ENCODE measurements at places on chromosomes 16 and 17.

GRCh38 chr16:59047114-59047513 lies 313.0 kb upstream of the GOT2 start:
- no peak for DNase-seq

DNA sequence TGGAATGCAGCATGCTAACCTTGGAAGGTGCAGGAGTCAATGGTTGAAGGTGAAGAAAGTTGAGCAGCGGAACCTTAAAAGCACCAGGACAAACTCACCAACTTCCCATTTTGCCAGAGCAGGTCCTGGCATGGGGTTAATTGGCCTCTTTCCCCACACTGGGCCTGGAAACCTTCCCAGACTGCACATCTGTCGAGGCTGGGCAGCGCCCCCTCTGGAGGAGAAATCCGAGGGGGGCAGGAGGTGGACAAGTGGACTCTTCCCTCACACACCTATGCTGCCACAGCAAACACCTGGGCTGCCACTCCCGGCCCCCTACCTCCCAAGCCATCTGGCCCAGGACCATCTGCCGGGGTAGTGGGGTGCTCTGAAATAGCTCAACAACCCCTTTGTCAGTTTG lies 232.4 kb downstream of the CBLN1 start:
- no peak for DNase-seq

- no peak for DNase-seq
These were observed 628.2 kb downstream of the CDH11 start for GRCh38 chr16:64493709-64494108.

GRCh38 chr16:6160871-6161270 lies 1063.3 kb upstream of the EEF2KMT start:
- no peak for DNase-seq

GRCh38 chr16:2450535-2450934 lies 9.4 kb upstream of the TEDC2 start:
- no peak for DNase-seq

- no peak for DNase-seq
These were observed 19.6 kb downstream of the OR1D5 start for GRCh38 chr17:3043737-3044365.

DNA sequence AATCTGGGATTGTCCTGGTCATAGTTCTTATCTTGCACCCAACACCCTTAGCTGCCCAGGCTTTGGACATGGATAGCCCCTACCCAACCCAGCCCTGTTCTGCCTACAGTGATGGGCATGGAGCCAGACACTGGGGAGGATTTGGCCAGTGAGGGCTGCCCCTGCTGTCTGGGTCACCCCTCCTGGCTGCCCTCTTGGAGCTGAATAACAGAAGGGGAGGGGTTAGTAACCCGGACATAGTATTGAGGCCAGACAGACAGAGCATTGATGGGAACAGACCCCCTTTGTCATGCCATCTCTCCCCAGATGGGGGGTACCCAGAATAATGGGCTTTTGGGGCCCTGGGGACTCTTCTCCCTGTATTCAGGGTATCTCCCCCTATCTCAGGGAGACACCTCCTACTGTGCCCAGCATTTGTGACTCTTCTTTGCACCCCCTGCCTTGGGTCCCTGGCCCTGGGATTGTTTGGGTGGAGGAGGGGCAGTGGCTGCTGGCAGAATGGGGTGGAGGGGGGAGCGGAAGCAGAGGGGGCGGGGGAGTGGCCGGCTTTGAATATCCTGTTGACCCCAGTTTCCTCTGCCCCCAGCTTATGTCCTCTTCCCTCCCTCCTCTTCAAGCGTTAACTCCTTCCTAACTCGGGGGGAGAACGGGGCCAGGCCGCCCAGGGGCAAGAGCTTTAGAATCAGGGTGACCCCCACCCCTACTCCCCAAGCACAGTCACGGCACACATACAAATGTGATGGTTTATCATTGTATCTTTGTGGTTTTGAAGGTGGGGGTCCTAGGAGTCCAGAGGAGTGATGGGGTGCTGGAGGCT lies 17.0 kb downstream of the GJD3 start:
- no peak for DNase-seq

DNA sequence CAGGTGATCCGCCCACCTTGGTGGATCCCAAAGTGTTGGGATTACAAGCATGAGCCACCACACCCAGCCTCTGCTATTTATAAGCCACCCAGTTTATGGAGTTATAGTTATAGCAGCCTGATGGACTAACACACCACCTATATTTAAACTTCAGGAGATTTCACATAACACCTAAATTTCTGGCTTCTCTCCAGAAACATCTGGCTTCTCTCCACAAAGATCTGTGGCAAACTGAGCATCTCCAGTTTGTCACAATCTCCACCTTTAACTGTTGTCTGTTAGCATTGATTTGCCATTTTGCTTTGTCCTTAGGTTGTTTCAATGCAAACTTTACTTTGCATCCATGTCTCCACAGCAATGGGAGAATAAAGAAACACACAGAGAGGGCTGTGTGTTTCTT lies 39.6 kb downstream of the GDE1 start:
- DNase-seq: no peak

DNA sequence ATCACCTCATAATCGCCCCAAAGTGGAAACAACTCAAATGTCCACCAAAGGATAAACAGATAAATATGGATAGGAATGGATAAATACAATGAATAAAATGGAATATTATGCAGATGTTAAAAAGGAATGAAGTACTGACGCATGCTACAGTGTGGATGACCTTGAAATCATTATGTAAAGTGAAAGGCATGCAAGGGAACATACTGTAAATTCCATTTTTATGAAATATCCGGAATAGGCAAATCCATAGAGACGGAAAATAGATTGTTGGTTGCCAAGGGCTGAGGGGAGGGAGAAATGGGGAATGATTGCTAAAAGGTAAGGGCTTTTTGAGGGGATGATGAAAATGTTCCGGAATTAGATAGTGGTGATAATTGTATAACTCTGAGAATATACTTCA lies 36.0 kb downstream of the STAT5B start:
- no peak for DNase-seq

GRCh38 chr16:14444979-14445810 lies 184.9 kb downstream of the PARN start:
- no peak for DNase-seq

DNA sequence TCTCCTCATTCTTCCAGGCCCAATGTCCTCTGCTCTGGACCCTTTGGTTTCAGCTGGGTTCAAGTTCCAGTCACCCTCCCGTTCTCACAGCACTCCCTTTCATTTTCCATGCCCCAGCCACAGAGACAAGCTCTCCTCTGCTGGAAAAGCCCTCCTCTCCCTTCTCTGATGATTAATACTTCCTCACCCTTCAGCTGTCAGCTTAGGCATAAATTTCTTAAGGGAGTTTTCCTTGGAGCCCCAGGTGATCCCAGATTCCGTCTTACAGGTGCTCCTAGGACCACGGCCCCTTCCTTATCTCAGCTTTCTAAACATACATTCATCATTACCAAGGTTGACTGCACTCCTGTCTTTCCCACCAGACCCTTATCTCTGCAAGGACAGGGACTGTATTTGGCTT lies 10.4 kb downstream of the CHAD start:
- DNase-seq: no peak

GRCh38 chr16:51892293-51893007 lies 654.5 kb downstream of the TOX3 start:
- DNase-seq: no peak

- no peak for DNase-seq
These were observed 51.7 kb downstream of the RPH3AL start for GRCh38 chr17:300881-301280.

GRCh38 chr17:48330421-48330820 lies 99.6 kb downstream of the SKAP1 start:
- no peak for DNase-seq

DNA sequence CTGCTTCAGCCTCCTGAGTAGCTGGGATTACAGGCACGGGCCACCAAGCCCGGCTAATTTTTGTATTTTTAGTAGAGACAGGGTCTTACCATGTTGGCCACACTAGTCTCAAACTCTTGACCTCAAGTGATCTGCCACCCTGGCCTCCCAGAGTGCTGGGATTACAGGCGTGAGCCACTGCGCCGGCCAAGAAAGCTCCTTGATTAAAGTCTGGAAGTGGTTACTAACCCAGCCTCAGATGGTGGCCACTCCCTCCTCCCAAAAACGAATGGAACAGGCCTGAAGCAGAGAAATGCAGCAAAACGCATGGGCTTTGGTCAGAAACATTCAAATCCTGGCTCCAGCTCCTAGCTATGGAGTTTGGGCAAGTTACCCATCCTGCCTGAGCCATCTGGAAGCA lies 11.3 kb downstream of the FKBP10 start:
- DNase-seq: no peak

DNA sequence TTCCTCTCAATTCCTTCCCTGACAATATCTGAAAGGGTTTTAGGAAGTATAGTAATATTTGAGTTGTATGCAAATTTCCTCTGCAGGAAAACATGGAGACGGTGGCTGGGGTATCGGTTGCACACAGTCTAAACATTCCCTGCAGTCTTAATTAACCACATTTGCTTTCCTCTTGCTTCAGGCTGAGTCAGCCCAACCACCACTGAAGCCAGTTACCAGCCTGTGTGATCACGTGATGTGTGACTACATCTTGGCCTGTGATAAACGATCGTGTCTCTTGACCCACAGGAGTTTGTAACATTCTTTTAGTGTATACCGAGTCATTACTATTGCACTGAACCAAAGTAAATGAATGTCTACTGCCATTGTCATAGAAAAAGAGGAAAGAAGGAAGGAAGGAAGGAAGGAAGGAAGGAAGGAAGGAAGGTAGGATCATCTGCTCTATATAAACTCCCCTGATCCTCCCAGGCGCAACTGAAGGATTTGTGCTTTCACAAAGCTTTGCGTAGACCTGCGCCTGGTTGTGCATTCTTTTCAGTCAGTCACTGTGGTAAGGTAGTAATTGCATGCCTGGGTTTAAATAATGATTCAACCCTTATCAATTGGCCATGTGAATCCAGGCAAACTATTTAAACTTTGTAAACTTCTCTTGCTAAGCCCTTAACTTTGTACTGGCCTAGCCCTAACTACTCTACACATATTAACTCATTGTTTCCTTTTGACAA lies 280.6 kb upstream of the SALL1 start:
- DNase-seq: no peak

- no peak for DNase-seq
These were observed 30.7 kb upstream of the ZNF423 start for GRCh38 chr16:49886554-49887094.

DNA sequence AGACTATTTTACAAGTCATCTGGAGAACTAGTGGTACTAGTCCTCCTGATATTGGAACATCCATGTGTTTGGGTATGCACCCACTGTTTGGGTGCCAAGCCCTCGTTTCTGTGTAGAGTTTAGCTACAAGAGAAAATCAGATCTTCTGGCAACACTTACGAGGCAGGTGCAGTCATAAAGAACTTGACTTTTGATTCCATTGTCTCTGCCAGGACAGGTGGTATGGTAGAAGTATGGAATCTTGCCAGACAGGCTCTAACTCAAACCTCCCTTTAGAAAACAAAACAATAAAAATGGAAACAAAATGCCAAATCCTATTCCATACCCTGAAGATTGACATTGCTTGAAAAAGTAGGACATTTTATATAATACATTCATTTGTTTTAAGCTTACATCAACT lies 16.0 kb downstream of the RNF43 start:
- DNase-seq: no peak

DNA sequence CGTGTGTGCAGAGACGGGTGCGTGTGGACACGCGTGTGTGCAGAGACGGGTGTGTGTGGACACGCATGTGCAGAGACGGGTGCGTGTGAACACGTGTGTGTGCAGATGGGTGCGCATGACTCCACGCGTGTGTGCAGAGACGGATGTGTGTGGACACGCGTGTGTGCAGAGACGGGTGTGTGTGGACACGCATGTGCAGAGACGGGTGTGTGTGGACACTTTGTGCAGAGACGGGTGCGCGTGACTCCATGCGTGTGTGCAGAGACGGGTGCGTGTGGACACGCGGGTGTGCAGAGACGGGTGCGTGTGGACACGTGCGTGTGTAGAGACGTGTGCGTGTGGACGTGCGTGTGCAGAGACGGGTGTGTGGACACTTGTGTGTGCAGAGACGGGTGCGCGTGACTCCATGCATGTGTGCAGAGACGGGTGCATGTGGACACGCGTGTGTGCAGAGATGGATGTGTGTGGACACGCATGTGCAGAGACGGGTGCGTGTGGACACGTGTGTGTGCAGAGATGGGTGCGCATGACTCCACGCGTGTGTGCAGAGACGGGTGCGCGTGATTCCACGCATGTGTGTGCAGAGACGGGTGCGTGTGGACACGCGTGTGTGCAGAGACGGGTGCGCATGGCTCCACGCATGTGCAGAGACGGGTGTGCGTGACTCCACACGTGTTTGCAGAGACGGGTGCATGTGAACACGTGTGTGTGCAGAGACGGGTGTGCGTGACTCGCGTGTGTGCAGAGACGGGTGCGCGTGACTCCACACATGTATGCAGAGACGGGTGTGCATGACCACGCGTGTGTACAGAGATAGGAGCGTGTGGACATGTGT lies 1.6 kb upstream of the CD7 start:
- no peak for DNase-seq

DNA sequence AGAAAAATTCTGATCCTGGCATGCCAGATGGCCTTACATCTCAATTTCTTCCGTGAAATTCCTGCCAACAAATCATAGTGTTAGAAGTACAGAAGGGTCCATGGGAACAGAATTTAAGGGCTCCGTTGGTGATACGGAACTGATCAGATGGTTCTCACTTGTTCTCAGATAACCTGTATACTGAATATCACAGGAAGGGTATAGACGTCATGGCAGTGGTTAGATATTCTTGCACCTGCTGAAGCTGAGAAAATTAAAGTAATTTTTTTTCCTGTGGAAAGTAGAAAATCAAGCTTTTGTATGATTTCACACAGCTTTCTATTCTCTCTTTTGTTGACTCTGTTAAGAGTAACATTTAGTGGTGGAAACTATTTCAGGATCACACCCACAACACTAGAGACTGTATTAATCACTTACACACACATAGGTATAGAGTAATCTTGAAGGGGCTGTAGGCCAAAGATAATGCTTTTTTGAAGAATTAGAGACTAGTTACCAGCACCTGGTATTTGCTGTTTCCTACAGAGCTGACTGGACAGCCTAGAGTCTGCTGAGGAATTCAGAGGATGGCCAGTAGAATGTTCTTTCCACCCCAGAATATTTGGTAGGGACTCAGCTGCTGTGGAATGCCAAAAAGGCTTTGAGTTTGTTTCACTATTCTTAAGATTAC lies 7.5 kb downstream of the TENT4B start:
- no peak for DNase-seq

DNA sequence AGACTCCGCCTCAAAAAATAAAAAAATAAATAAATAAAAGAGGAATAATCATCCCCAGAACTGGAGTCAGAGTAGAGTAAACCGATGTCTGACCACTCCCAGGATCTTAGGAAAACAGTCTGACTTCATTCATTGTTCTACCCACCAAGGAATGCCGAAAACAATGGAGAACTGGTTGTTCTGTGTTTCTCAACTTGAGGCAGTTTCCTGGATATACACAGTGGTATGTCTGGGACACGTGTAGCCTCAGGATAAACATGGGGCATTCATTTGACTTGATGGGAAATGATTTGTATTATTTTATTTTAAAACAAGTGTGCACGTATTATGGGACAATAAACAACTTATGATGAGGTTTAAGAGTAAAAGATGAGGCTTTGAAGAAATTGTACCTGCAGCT lies 32.8 kb upstream of the PAFAH1B1 start:
- DNase-seq: no peak

GRCh38 chr17:35912339-35912912 lies 18.1 kb downstream of the RDM1 start:
- DNase-seq: no peak

- peak; percentile 34 for DNase-seq
These were observed 236.8 kb downstream of the MSI2 start for GRCh38 chr17:57493171-57493570.

GRCh38 chr16:75238132-75238852 lies 13.1 kb downstream of the BCAR1 start:
- DNase-seq: no peak

- peak; percentile 77 for DNase-seq
These were observed 68.7 kb downstream of the RAI1 start for GRCh38 chr17:17749921-17750320.

Measured in GM20000 (cell line).